ENCODE measurements at places on chromosomes 5 and 9.

GRCh38 chr5:133124891-133125290 is 73.1 kb downstream of the HSPA4 start:
- no peak overlapping the region for H3K27ac ChIP-seq
- no peaks in the 10 kb centered on the region for H3K4me1 ChIP-seq
- H3K4me3 ChIP-seq: no peak overlapping the region
- DNase-seq: no peak
- H3K27me3 ChIP-seq: peaks cover 5% of the 10 kb centered on the region
- H3K36me3 ChIP-seq: no peaks in the 10 kb centered on the region

DNA sequence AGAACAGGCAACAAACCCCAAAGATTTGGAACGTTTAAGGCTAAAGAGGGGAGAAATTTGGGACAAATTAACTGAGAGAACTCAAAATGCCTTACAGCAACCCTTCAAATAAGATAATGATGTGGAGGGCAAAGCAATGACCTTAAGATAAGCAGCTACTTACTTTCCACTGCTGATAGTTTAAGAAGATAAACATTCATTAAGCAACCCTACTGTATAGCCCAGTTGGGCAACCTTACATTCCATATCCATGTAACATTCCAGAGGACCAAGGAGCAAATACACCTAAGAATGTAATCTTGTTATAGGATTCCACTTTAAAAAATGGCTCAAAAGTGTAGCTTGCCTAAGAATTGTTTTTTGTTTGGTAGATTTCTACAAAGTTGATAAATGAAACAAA is 14.8 kb downstream of the ETF1 start:
- H3K36me3 ChIP-seq: peaks cover 5% of the 10 kb centered on the region
- H3K27me3 ChIP-seq: no peaks in the 10 kb centered on the region
- no peak overlapping the region for H3K4me3 ChIP-seq
- H3K4me1 ChIP-seq: peaks cover 30% of the 10 kb centered on the region
- no peak for DNase-seq
- H3K27ac ChIP-seq: peak overlapping the region; percentile 43

DNA sequence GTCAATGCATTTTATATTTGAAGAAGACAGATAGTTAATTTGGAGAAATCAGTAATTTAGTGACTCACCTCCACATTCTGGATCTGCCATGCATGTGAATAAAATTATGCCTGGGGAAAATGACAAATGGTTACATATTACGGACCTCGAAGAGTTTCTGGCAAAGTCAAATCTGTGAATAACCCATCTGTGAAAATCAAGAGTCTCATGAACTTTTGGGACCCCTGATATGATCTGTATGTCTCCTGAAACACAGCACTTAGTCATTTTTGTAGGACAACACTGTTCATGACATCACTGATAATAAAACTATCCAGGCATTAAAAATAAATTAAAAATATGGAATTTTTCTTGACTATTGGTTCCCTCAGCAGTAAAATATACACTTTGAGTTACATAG is 584.5 kb downstream of the TLE4 start:
- peaks cover 33% of the 10 kb centered on the region for H3K4me1 ChIP-seq
- no peak overlapping the region for H3K4me3 ChIP-seq
- H3K36me3 ChIP-seq: peaks cover 6% of the 10 kb centered on the region
- no peak overlapping the region for H3K27ac ChIP-seq
- no peak for DNase-seq

DNA sequence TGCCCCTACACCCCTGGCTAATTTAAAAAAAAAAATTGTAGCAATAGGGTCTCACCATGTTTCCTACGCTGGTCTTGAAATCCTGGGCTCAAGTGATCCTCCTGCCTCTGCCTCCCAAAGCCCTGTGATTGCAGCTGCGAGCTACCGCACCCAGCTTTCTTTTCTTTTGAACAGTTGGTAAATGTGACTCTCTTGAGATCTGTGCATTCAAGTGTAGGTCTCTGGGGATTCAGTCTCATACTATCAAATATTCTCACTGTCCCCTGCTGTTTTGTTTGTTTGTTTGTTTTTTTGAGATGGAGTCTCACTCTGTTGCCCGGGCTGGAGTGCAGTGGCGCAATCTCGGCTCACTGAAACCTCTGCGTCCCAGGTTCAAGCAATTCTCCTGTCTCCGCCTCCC is 42.3 kb upstream of the CXXC5 start:
- no peak for DNase-seq
- no peaks in the 10 kb centered on the region for H3K27me3 ChIP-seq
- H3K4me1 ChIP-seq: peaks cover 3% of the 10 kb centered on the region
- H3K36me3 ChIP-seq: peaks cover 21% of the 10 kb centered on the region
- peak overlapping the region; percentile 91 for H3K27ac ChIP-seq

DNA sequence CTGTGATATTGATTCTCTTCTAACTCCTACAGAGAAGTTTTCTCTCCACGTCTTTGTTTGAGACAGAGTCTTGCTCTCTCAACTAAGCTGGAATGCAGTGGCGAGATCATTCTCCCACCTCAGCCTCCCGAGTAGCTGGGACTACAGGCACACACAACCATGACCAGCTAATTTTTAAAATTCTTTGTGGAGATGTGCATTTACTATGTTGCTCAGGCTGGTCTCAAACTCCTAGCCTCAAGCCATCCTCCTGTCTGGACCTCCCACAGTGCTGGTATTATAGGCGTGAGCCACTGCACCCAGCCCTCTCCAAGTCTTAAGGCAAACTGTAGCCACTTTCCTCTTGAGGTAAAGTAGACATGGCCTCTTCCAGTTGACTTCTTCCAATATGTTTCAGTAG is 72.2 kb downstream of the SNX18 start:
- DNase-seq: no peak
- H3K4me3 ChIP-seq: no peak overlapping the region
- no peaks in the 10 kb centered on the region for H3K4me1 ChIP-seq
- H3K36me3 ChIP-seq: peaks cover 6% of the 10 kb centered on the region
- no peak overlapping the region for H3K27ac ChIP-seq

- no peaks in the 10 kb centered on the region for H3K27me3 ChIP-seq
- H3K4me1 ChIP-seq: peaks cover 7% of the 10 kb centered on the region
- peaks cover 3% of the 10 kb centered on the region for H3K36me3 ChIP-seq
Observed at GRCh38 chr9:3296536-3296935, 229.3 kb downstream of the RFX3 start.

DNA sequence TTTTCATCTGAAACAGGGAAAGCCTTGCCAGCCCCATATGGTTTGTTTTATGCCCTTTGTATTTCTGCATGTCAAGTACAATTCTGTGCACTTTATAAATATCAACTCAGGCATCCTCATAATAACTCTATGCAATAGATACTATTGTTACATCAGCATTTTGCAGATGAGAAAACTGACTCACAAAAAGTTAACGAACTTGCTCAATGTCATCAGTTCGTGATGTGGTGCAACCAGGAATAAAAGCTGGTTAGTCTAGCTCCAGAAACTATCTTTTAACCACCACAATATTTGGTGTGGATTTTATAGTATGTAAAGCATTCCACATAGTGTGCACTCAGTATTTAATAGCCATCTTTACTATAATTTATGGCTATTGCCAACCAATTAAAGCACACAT is 134.9 kb downstream of the MRPS30 start:
- peaks cover 44% of the 10 kb centered on the region for H3K4me1 ChIP-seq
- H3K4me3 ChIP-seq: no peak overlapping the region
- DNase-seq: no peak
- H3K36me3 ChIP-seq: peaks cover 7% of the 10 kb centered on the region
- no peaks in the 10 kb centered on the region for H3K27me3 ChIP-seq
- H3K27ac ChIP-seq: peak overlapping the region; percentile 94

DNA sequence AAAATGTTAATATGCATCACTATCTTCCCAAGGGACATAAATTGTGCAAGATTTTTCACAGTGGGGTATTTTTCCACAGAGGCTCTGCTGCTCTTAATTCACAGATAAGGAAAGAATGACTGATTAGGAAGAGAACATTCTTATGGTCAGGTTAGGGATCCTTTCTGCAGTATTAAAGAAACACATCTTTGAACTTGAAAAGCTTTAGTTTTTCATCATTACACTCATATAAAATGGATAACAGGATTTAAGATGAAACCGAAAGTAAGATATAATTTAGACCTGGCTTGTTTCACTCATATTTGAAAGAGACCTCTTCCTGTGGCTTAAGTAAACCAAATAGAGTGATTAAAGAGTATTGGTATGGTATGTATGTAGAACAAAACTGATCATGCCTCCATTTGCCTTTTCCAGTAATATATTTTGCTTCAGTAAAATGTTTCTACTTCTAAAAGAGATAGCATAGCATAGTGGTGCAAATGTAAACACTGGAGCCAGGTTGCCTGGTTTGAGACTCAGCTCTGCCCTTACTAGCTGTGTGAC is 160.0 kb downstream of the PRR16 start:
- no peak for DNase-seq
- H3K4me3 ChIP-seq: no peak overlapping the region

DNA sequence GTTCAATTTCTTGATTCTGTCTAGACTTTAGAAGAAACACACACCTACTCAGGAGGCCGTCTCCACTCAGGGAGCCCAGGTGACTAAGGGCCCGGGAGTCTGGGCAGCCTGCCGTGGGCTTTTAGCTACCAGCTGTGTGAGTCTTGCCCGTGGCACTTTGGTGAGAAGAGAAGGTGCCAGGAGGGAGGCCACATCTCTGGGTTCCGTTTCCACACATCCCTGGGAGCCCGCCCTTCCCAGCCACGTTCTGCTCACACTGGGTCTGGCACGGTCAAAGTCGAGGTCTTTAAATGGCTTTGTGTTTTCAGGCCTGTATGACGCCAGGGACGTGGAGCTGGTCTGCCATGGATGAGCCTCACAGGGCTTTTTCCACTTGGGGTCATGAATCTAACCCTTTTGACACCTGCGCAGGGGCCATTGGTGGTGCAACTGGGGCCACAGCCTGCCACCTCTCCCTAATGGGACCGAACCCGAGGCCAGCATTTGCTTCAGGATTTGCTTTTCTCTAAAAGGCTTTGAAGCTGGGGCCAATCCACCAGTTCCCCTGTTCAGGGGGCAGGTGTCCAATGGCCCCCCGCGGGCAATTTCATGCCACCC is 17.2 kb upstream of the FCN2 start:
- no peak overlapping the region for H3K27ac ChIP-seq
- DNase-seq: no peak
- H3K36me3 ChIP-seq: 0 out of 2 replicates have a peak, but pooled peaks cover 2% of the 10 kb centered on the region
- H3K4me3 ChIP-seq: no peak overlapping the region
- H3K4me1 ChIP-seq: no peaks in the 10 kb centered on the region

- H3K36me3 ChIP-seq: no peaks in the 10 kb centered on the region
- H3K27ac ChIP-seq: no peak overlapping the region
- peaks cover 32% of the 10 kb centered on the region for H3K27me3 ChIP-seq
Observed at GRCh38 chr5:175872287-175873087, 1.1 kb downstream of the CPLX2 start.

DNA sequence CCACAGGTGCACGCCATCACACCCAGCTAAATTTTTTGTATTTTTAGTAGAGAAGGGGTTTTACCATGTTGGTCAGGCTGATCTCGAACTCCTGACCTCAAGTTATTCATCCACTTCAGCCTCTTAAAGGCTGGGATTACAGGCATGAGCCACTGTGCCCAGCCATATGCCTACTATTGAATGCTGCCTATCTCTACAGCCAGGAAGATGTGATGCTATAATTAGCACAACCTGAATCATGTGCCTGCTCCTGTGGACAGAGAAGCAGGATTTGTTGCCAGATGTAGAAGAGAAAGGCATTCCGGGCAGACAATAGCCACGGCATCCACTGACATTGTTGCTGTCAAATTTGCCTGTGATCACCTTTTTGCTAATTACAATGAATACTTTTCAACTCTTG is 24.4 kb upstream of the MLLT3 start:
- no peak for DNase-seq
- no peaks in the 10 kb centered on the region for H3K36me3 ChIP-seq
- no peak overlapping the region for H3K4me3 ChIP-seq
- no peaks in the 10 kb centered on the region for H3K27me3 ChIP-seq
- no peak overlapping the region for H3K27ac ChIP-seq

GRCh38 chr9:98374385-98375051 is 119.1 kb upstream of the TBC1D2 start:
- H3K27ac ChIP-seq: no peak overlapping the region
- H3K27me3 ChIP-seq: no peaks in the 10 kb centered on the region
- no peak for DNase-seq
- no peaks in the 10 kb centered on the region for H3K36me3 ChIP-seq
- H3K4me1 ChIP-seq: peaks cover 7% of the 10 kb centered on the region

- H3K27me3 ChIP-seq: no peaks in the 10 kb centered on the region
- no peaks in the 10 kb centered on the region for H3K36me3 ChIP-seq
- no peak for DNase-seq
- peaks cover 22% of the 10 kb centered on the region for H3K4me1 ChIP-seq
- no peak overlapping the region for H3K4me3 ChIP-seq
- peak overlapping the region; percentile 7 for H3K27ac ChIP-seq
Observed at GRCh38 chr9:34326690-34327089, 2.4 kb downstream of the KIF24 start.

DNA sequence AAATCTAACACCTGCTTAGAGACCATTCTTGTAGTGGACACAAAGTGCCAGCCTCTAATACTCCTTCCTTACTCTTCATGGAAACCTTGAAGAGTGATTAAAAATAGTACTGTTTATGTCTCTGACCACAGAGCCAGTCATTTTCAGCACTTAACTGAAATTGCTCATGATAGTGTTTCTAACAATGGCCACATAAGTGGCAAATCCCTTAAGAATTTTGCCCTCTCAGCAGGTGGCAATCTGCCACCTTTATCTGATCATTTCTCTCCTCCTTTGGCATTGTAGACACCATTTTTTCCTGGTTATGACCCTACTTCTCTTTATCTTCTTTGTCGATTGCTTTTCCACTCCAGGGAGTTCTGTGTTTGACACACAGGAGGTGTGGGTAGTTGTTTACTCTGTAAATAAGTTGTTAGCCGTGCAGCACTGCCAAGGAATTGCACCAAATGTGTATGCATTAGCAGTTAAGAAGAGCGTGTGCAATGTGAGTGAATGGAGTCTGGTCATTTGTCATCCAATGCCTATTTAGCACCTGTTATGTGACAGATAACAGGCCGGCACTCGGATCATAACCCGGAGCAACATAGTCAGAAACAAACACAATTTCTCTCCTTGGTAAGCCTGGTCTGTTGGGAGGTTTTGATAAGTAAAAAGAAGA is 36.8 kb upstream of the STARD4 start:
- no peak for DNase-seq
- peak overlapping the region; percentile 8 for H3K27ac ChIP-seq
- H3K4me1 ChIP-seq: peaks cover 40% of the 10 kb centered on the region
- no peaks in the 10 kb centered on the region for H3K27me3 ChIP-seq
- no peaks in the 10 kb centered on the region for H3K36me3 ChIP-seq

- H3K4me3 ChIP-seq: no peak overlapping the region
- 0 out of 2 replicates have a peak overlapping the region, but pooled peaks have one; percentile 37 for H3K27ac ChIP-seq
- peak; percentile 20 for DNase-seq
- H3K4me1 ChIP-seq: peaks cover 16% of the 10 kb centered on the region
- H3K36me3 ChIP-seq: no peaks in the 10 kb centered on the region
Observed at GRCh38 chr9:12856603-12857002, 81.8 kb downstream of the LURAP1L start.

DNA sequence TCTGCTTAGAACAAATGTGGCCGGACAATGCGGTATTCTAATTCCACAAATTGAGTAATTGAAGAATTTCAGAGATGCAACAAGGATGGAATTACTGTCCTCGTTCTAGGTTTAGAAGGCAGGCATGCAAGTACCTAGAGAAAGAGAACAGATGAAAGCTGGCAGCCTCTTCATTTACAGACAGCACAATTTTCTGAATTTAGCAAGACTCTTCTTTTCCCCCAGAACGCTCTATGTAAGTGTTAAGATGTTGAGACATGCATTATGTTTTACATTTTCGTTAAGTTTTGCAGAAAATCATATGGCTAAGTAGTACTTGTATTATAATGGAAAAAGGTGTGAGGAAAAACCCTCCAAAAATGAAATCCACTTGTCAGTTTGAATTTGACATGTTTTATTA is 259.5 kb upstream of the ARRDC3 start:
- H3K36me3 ChIP-seq: no peaks in the 10 kb centered on the region
- no peak overlapping the region for H3K27ac ChIP-seq
- DNase-seq: no peak
- H3K27me3 ChIP-seq: no peaks in the 10 kb centered on the region

All from WTC11 (cell line).